Right renal cortex interstitium (tissue), 3 donors: ENCODE measurements at places on chromosomes 1 and 21. TPM values are rescaled to one million over a fixed set of nuclear protein-coding genes. Genes with fewer than 3 reads are reported as not detected.

- DNase-seq, result no peak
Measured at GRCh38 chr1:216765346-216766300, 42.4 kb upstream of the ESRRG start.

DNA sequence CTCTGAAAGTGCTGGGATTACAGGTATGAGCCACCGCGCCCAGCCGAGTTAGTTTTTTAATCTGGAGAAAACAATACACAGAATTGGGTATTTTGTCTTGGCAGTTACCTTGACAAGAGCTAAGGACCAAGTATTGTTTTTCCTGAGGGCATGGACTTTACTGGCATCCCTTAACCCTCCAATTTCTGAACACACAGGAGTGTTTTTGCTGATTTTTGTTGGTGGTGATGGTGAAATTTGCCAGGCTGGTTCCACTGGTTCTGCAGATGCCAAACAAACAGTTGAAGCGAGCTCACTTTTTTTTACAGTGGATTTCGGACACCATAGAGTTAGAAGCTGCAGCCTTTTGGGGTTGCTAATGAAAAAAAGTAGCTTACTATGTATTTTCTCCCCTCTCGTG is 37.2 kb upstream of the SH3D21 start:
- DNase-seq, result no peak

GRCh38 chr1:235063068-235063765 is 65.4 kb downstream of the TOMM20 start:
- DNase-seq, result no peak

- DNase-seq, result no peak
Measured at GRCh38 chr1:37811027-37811655, 3.1 kb upstream of the YRDC start.

DNA sequence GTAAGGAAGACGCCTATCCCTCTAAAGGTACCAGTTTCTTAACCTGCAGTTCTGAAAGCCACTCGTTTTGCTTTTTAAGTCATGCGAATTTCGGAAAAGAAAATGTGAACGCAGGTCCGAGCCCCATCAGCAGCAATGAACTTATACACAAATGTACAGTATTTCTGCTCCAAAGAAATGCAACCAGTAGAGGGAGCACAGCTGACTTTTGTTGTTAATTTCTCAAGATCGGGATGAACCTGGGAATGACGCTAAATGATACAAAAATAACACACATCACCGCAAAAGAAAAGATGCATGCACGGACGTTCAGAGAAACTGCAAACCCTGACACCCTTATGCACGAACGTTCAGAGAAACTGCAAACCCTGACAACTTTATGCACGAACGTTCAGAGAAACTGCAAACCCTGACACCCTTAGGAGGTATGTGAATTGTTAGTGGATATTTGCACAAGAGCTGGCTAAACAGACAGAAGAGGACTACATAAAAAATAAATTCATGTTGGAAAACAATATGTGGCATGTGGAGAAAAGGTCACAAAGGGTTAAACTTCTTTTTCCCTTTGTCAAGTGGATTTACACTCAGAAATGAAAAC is 3.5 kb upstream of the TIAM1 start:
- DNase-seq, result no peak

- DNase-seq, result no peak
Measured at GRCh38 chr21:45535341-45536081, 6.7 kb downstream of the SLC19A1 start.

GRCh38 chr1:116330342-116330652 is 42.7 kb upstream of the ATP1A1 start:
- DNase-seq, result no peak

- DNase-seq, result no peak
Measured at GRCh38 chr1:201226859-201227488, 36.4 kb downstream of the IGFN1 start.

DNA sequence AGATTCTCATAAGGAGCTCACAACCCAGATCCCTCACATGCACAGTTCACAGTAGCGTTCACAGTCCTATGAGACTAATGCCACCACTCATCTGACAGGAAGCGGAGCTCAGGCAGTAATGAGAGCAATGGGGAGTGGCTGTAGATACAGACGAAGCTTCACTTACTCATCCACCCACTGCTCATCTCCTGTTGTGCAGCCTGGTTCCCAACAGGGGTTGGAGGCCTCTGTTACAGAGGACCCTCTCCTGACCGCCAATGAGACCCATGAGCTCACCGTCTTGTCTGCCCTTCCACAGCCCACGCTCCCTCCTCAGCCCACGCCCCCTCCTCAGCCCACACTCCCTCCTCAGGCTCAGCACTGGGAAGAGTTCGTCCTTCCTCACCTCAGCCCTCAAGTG is 39.6 kb downstream of the RSPH1 start:
- DNase-seq, result no peak

DNA sequence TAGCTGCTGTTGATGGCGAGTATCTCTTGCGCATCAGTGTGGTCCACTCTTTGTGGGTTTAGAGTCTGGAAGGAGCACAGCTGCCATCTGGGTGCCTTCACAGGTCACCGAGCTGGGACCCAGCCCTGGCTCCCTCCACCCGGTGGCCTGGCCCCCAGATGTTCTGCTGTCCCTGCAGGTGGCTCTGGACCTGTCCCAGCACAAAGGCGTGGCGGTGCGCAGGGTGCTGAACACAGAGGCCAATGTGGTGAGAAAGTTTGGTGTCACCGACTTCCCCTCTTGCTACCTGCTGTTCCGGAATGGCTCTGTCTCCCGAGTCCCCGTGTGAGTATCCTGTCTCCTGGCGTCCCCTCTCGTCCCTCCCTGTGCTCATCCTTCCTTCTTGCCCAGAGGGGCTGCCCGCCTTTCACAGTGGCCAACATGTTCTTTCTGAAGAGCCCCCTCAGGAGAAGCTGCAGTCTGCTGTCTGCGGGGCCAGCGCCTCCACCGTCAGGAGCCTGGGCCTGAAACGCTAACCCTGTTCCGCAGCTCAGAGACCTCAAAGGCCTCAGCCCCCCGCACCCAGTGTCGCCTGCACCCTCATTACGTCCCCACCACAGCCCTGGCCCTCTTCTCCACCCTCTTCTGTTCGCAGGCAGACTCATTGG is 27.4 kb downstream of the QSOX1 start:
- DNase-seq, result no peak

GRCh38 chr1:76687307-76688175 is 179.7 kb upstream of the ST6GALNAC5 start:
- DNase-seq, result no peak

GRCh38 chr1:168235548-168235885 is 9.7 kb downstream of the SFT2D2 start:
- no peak for DNase-seq

- no peak for DNase-seq
Measured at GRCh38 chr1:53703174-53703573, 35.8 kb downstream of the GLIS1 start.

GRCh38 chr1:5637171-5637570 is 355.1 kb downstream of the NPHP4 start:
- no peak for DNase-seq

GRCh38 chr1:220727519-220727918 is 20.6 kb upstream of the MTARC2 start:
- no peak for DNase-seq

- DNase-seq, result no peak
Measured at GRCh38 chr1:87089823-87090222, 175.4 kb downstream of the HS2ST1 start.

GRCh38 chr1:68623700-68624099 is 126.8 kb upstream of the DEPDC1 start:
- DNase-seq, result no peak

- DNase-seq, result no peak
Measured at GRCh38 chr1:89936694-89937093, 58.2 kb upstream of the ZNF326 start.

DNA sequence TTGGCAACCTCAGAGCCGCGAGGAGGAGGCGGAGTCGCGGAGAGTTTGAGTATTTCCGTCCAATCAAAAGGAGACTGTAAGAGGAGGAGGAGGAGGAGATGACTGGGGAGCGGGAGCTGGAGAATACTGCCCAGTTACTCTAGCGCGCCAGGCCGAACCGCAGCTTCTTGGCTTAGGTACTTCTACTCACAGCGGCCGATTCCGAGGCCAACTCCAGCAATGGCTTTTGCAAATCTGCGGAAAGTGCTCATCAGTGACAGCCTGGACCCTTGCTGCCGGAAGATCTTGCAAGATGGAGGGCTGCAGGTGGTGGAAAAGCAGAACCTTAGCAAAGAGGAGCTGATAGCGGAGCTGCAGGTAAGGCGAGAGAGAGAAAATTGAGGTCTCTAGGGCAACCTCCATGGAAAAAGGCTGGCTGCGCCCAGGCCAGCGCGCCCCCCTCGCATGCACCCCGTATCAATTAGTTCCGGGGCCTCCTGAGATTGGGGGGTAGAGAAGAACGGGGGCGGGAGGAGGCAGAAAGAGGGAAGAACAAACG is at the start of gene PHGDH:
Gene PHGDH (plus strand): TSS at position 131 of the 538 bp plus-strand sequence. CDS start 89 bp downstream, at position 220.
- peak; percentile 71 for DNase-seq

DNA sequence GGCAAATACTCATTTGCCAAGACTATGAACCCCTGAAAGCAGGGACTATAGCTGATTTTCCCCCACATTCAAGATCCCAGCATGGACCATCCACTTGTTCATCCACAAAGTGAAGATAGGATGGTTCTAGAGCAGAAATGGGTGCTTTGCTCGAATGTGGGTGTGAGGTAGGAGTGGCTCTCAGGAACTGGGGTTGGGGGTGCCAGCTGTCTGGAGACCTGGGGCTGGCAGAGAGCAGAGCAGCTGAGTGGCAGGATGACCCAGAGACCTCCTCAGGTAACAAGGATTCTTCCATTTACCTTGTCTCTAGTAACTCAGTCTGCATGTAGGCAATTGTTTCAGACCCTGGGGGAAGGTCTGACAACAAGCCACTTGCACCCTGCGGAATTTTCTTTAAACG is 6.0 kb downstream of the S100A9 start:
- DNase-seq, result no peak

DNA sequence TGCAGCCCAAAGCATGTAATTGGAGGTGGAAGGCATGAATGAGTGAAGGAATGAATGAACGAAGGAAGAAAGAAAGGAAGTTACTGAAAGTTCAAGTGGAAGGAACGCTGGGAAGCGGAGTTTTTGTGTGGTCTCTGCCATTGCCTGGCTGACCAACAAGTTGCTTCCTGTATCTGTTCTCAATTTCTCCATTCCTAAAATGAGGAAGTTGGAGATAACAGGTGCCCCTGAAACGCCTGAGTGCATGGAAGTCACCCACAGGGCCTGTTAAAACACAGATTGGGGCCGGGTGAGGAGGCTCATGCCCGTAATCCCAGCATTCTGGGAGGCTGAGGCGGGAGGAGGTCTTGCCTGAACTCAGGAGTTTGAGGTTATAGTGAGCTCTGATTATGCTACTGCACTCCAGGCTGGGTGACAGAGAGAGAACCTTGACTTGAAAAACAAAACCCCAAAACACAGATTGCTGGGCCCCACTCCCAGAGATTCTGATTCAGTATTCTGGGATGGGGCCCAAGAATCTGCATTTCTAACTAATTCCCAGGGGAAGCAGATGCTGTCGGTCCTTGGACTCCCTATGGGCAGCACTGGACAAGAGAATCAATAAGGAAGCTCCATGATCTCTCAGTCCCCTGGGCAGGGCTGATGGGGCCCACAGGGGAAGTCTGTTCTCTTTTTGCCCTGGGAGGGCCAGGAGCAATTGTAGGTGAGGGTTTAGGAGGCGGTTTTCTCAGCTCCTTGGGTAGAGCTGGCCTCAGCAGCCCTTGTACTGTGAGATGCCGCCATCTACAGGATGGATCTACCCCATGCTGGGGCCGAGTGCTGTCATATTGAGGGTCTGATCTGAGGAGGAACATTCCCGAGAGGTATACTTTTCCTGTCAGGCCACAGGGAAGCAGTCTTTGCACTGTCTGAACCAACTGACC is 3.3 kb upstream of the CNR2 start:
- peak; percentile 59 for DNase-seq

DNA sequence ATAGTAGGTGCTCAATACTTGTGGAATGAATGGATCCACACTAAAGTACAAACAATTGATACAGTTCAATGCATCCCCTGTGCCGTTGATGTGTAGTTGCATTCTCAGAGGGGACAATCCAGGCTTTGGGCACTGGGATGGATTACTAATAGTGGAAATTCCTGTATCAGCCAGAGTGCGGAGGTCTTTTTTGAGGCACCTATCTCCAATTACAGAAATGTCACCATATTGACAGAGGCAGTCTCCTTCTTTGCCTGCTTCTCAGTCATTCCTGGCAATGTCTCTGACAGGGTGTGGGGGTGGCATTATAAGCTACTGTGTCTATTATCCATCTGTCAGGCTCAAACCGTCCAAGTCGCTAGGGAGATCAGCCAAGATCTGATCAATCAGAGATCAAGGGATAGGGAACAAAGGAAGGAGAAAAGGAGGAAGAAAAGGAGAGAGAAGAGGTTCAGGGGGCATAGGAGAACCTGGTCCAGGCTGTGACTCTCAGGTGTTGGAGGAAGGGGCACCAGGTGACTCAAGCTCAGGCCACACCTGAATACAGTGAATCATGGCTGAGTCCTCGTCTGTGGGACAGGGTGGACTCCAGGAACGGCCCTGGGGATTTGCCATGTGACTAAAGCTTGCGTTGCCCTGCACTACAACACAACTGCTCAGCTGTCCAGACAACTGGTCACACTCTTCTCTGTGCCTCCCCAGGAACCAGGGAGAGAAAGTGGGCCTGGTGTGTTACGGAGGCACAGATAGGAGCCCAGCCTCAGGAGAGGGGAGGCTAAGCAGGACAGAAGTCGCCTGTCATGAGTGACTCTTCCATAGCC is 3.4 kb upstream of the LAMB3 start:
- no peak for DNase-seq

GRCh38 chr1:9294405-9294773 is 1.7 kb downstream of the SPSB1 start:
- no peak for DNase-seq

GRCh38 chr1:205709640-205710039 is 29.3 kb upstream of the SLC45A3 start:
- DNase-seq, result no peak

- DNase-seq, result no peak
Measured at GRCh38 chr1:119988306-119989062, 81.0 kb downstream of the NOTCH2 start.

DNA sequence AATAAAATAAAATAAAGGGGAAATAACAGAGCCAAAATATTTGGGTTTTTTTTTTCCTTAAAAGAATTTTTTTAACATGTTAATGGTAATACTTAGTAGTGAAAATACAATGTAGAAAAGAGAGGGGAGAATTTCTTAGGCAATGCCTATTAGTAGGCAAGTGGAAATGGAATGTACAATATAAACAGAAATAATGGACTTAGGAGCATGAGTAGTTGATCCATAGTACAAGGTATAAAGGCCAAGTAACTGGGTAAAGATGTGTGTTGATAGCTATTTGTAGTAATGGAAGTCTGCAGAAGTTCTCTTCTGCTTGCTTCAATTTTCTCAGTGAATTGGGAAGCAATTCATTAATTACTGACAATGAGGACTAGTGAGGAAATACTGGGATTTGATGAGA is 34.4 kb downstream of the TESK2 start:
- no peak for DNase-seq

DSCAM gene
- polyA plus RNA-seq, result 0.04 TPM

CCDC24 gene
- polyA plus RNA-seq, result 15.8 TPM

FBXO2 gene
- polyA plus RNA-seq, result 1.1 TPM

APOBEC4 gene
- polyA plus RNA-seq, result not detected

ADORA3 gene
- 0.89 TPM for polyA plus RNA-seq

TRPM2 gene
- 1.1 TPM for polyA plus RNA-seq

NR5A2 gene
- 2.5 TPM for polyA plus RNA-seq

FCER1G gene
- 15.6 TPM for polyA plus RNA-seq

MMP23B gene
- polyA plus RNA-seq, result 15.6 TPM
